ENCODE measurements at places on chromosomes 11 and 22. TPM values are rescaled to one million over a fixed set of nuclear protein-coding genes. Genes with fewer than 3 reads are reported as not detected.

Gene CCDC73
- not detected for total RNA-seq

Gene BTG4
- not detected for total RNA-seq

Gene RFPL1
- total RNA-seq: not detected

Gene OPCML
- total RNA-seq: not detected

Gene EFCAB6
- total RNA-seq: 2.8 TPM

DNA sequence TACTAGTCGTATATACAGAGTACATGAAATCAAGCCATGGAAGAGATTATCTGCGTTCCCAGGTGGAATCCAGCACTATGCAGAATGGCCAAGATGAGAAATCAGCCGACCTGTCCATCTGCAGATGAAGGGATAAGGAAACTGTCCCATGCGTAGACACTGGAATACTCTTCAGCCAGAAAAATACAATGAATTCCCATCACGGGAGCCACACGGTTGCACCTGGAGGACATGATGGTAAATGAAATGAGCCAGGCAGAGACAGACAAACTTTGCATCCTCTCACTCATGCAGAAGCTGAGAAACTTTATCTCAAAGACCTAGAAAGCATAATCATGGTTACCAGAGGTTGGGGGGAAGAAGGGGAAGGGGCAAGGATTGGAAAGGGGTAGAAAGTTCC, 111.9 kb upstream of the TOP3B start:
- no peak for DNase-seq

GRCh38 chr11:133156986-133157745, 375.1 kb downstream of the OPCML start:
- no peak for DNase-seq

DNA sequence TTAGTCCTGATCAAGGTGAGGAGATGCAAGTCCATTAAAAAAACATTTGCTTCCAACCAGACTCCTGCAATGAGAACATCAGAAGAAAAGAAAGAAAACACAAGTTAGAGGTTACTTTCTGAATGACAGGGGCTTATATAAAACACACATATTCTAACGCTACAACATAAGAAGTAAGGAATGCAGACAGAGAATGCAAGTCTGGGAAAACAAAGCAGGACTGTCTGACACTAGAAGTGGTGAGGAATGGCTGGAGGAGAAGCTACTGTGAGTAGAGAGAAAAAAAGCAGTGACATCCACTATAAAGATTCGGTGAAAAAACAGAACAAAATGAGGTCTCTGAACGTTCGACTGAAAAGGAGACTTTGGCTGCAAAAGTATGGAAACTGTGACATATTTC, 12.3 kb downstream of the TMEM216 start:
- DNase-seq: no peak

DNA sequence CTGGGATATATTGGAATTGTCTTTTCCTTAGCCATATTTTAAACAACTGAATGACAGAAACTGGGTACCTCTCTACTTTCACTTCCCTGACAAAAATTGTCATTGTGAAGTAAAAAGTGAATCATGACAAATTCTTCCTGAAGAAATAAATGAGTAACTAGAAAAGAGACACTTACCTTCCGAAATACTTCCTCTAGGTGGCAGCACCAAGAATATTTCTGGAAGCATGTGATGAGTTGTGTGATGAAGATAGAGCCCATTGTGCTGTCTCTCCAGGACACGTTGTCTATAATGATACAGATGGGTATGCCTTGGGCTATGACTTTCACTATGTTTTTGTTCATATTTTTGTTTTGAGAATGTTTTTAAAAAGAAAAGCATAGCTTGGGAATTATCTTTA, 21.5 kb downstream of the CASP4 start:
- DNase-seq: no peak

DNA sequence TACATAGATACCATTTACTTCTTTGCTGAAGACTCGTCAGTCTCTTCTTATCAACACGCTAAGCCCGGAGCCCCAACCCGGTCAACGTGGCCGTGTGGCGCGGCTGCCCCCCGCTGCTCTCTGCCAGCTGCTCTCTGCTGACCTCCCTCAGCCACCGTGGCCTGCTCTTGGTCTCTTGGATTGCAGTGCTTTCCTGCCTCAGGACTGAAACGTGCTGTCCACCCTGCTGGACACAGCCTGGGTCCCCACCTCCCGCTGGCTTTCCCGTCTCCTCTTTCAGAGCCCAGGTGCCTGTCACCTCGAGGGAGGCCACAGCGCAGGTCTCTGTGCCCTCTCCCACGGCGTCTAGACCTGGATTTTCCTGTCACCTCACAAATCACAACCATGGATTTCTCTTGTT, 388.1 kb upstream of the B3GAT1 start:
- DNase-seq: no peak

DNA sequence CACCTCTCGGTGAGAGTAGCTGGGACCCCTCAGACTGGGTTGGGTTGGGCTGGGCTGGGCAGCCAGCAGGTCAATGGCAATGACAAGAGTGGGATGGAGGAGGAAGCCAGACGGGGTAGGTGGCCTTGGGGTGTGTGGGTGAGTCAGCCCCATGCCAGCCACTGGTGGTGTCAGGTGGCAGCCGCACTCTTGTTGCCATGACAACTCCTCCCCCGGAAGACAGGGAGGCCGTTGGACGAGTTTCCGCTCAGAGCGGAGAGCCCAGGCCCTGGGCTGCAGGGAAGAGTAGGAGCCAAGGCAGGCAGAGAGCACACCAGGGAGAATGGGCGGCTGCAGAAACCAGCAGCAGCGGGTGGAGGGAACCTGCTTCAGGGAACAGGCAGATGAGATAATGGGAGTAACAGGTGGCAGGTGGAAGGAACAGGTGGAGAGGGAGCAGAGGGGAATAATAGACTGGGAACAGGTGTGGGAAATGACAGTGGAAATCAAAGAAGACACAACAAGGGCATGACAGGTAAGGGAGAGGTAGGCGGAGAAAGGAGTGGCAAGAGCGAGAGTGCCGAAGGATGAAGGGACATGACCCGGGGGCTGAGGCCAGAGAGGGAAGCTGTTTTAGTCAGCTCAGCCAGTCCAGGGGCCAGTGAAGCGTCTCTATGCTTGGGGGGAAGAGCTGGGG, 8.7 kb downstream of the SPTBN2 start:
- no peak for DNase-seq

- no peak for DNase-seq
These were observed 118.2 kb upstream of the CRYBB3 start for GRCh38 chr22:25081409-25081824.

DNA sequence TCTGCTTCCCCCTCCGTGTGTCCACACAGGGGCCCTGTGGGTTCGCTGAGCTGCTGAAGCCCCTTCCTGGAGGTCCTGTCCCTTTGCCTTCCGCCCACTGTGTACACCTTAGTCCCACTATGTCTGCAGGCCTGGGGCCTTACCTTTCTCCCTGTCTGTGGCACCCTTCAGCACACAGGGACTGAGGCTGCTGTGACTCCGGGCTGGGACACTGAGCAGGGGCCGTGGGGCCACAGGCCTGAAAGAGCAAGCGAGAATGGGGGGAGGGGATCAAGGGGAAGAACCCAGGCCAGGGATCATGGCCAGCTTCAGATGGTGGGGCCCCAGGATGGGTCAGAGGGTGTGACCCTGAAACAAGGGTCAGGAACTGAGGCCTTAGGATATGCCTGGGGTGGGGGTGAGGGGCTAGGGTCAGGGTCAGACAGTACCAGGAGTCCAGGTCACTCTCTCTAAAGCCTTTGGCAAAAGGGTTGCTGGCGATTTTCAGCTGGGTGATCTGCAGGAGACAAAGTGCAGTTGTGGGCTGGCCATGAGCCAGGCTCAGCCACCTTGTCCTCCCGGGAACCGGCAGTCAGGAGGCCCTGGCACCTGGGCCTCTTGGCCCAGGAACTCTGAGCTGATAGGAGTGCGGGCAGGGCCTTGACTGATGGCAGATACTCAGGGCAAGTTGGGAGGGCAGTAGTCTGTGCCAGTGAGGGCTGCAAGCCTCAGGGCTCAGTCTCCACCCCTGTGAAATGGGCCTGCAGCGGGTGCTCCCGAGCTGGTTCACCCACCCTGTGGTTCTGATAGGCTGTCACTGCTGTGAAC, 2.6 kb upstream of the NUDT8 start:
- DNase-seq: peak; percentile 57
